ENCODE measurements at places on chromosomes 11 and 22.

GRCh38 chr11:28696591-28696990, 588.4 kb downstream of the METTL15 start:
- no peak for DNase-seq

GRCh38 chr22:26170112-26170492, 840 bp downstream of the SEZ6L start:
- no peak for DNase-seq

GRCh38 chr22:43889201-43889859, 2.5 kb downstream of the PNPLA5 start:
- DNase-seq = no peak

DNA sequence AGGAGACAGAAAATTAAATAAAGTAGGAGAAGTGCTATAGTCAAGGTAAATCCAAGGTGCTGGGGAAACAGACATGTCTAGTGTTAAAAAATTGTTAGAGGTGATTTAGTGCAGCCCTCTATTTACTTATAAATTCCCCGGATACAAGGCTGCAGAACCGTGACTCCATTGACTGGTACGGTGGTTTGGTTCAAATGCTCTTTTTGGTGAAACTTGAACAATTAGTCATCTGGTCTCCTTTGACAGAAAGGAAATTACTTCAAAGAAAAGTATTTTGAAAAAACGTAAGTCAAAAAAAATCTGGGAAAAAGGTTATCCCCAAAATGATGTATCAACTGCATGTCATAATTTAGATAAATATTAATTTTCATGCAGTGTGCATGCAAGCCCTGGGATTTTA, 399.2 kb downstream of the CNTN5 start:
- DNase-seq = no peak

All from stimulated activated CD4-positive, alpha-beta T cell treated with anti-CD3 and anti-CD28 coated beads, Interleukin-4, amount 100 ng/mL, for 24 hours (primary cell).